ENCODE measurements at places on chromosomes 7 and 10.

DNA sequence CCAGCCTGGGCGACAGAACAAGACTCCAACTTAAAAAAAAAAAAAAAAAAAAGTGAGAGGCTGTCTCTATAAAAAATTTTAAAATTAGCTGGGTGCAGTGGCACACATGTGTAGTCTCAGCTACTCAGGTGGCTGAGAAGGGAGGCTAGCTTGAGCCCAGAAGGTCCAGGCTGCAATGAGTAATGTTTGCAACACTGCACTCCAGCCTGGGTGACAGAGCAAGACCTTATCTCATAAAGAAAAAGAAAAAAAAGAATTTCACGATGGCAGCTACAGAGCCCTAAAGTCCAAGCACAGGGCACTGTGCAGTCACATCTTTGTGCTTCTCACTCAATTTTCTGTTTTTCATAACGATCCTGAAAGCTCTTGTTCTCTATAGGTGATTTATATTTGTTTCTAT is 209.5 kb upstream of the KCTD7 start:
- no peaks in the 10 kb centered on the region for H3K36me3 ChIP-seq
- no peak overlapping the region for H3K4me3 ChIP-seq
- no peaks in the 10 kb centered on the region for H3K4me1 ChIP-seq
- no peaks in the 10 kb centered on the region for H3K27me3 ChIP-seq
- no peak for DNase-seq
- no peak overlapping the region for H3K27ac ChIP-seq

GRCh38 chr10:113436851-113437250 is 116.0 kb upstream of the HABP2 start:
- H3K36me3 ChIP-seq: no peaks in the 10 kb centered on the region
- no peak for DNase-seq
- no peaks in the 10 kb centered on the region for H3K27me3 ChIP-seq
- no peaks in the 10 kb centered on the region for H3K4me1 ChIP-seq

DNA sequence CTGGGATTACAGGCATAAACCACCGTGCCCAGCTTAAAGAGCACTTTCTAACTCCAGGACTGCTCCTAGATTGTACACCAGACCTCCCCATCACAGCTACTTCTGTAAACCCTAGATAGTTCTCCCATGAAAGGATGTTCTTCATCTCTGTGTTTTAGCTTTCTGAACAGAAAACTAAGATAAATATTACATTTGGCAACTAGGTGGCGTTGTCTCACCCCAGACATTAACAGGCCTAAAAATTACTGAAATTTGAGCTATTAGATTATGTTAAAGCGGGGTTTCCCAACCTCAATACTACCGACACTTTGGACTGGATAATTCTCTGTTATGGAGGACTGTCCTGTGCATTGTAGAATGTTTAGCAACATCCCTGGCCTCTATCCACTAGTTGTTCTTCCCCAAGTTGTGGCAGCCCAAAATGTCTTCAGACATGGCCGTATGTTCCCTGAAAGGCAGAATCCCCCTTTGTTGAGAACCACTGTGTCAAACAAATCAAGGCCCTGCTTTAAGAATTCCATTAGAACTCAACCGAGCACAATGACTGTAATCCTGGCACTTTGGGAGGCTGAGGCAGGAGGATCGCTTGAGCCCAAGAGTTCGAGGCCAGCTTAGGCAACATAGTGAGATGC is 19.1 kb downstream of the ATOH7 start:
- H3K27me3 ChIP-seq: no peaks in the 10 kb centered on the region
- H3K36me3 ChIP-seq: no peaks in the 10 kb centered on the region
- no peak for DNase-seq
- no peak overlapping the region for H3K27ac ChIP-seq
- no peaks in the 10 kb centered on the region for H3K4me1 ChIP-seq

GRCh38 chr10:10418387-10418786 is 599.3 kb upstream of the CELF2 start:
- no peak overlapping the region for H3K4me3 ChIP-seq
- no peak for DNase-seq
- no peak overlapping the region for H3K27ac ChIP-seq
- H3K27me3 ChIP-seq: no peaks in the 10 kb centered on the region

- H3K4me1 ChIP-seq: no peaks in the 10 kb centered on the region
- H3K27ac ChIP-seq: no peak overlapping the region
- H3K27me3 ChIP-seq: no peaks in the 10 kb centered on the region
- no peaks in the 10 kb centered on the region for H3K36me3 ChIP-seq
These were observed 40.7 kb downstream of the ARL4A start for GRCh38 chr7:12728192-12728538.

DNA sequence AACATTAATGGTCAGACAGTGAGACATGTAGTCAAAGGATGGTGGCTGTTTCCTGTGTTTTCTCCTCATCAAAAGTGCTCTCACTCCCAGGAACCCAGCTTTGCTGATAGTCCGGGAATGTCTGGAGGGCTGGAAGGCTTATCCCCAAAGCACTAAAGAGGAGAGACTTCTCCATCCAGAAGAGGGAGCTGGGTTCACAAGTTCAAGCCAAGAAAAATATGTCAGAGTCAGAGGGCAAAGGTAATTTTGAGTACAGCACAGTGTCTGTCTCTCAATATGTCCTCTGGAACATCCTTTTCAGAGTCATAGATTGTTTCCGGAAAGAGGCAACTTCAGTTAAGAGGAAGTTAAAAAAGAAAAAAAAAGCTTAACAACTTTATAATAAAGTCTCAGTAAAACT is 281.5 kb upstream of the PHYHIPL start:
- no peaks in the 10 kb centered on the region for H3K4me1 ChIP-seq
- H3K4me3 ChIP-seq: no peak overlapping the region
- H3K27ac ChIP-seq: no peak overlapping the region
- H3K36me3 ChIP-seq: no peaks in the 10 kb centered on the region

GRCh38 chr10:33478089-33478674 is 143.7 kb upstream of the NRP1 start:
- H3K36me3 ChIP-seq: no peaks in the 10 kb centered on the region
- no peaks in the 10 kb centered on the region for H3K27me3 ChIP-seq
- H3K4me3 ChIP-seq: no peak overlapping the region
- no peak for DNase-seq

GRCh38 chr7:22841954-22842353 is 19.3 kb upstream of the TOMM7 start:
- peak; percentile 50 for DNase-seq
- no peaks in the 10 kb centered on the region for H3K36me3 ChIP-seq
- H3K27me3 ChIP-seq: no peaks in the 10 kb centered on the region
- no peak overlapping the region for H3K4me3 ChIP-seq

- no peak overlapping the region for H3K4me3 ChIP-seq
- no peak overlapping the region for H3K27ac ChIP-seq
- no peaks in the 10 kb centered on the region for H3K4me1 ChIP-seq
- no peak for DNase-seq
These were observed 5.5 kb upstream of the MGAM start for GRCh38 chr7:141990011-141990725.

DNA sequence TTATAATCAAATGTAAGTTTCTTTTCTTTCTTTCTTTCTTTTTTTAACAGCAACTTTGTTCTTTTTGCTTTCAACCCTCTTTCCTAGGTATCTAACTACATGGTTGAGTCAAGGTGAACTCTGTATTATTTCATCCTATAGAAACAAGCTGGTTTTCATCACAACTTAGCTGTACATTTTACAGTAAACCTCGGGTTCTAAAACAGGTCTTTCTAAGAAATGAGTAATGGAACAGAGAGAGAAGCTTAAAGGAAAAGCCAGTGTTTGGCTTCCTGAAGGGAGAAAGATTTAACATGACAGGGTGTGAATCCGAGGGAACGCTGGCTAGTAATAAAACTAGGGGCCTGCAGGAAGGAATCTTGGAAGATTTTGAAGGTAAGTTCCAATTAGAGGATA is 143.4 kb upstream of the ITGB1 start:
- no peak overlapping the region for H3K27ac ChIP-seq
- H3K36me3 ChIP-seq: no peaks in the 10 kb centered on the region
- no peaks in the 10 kb centered on the region for H3K27me3 ChIP-seq
- no peak overlapping the region for H3K4me3 ChIP-seq
- H3K4me1 ChIP-seq: no peaks in the 10 kb centered on the region

DNA sequence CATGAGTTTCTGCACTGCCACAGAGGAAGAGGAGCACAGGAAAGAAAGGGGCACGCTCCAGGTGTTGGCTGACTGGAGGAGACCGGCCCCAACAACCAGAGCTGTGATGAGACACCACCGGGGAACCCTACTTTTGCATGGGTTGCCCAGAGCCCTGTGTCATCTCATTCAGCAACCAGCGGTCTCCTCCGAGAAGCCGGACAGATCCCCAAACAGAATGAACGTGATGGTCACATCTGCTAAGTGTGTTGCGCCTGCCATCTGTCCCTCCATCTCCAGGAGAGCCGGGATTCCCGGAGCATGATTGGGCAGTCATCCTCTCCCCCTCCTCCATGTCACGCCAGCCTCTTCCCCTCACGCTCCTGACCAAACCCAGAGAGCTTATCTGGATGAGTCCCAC is 22.9 kb downstream of the PARP12 start:
- no peaks in the 10 kb centered on the region for H3K4me1 ChIP-seq
- H3K4me3 ChIP-seq: no peak overlapping the region

DNA sequence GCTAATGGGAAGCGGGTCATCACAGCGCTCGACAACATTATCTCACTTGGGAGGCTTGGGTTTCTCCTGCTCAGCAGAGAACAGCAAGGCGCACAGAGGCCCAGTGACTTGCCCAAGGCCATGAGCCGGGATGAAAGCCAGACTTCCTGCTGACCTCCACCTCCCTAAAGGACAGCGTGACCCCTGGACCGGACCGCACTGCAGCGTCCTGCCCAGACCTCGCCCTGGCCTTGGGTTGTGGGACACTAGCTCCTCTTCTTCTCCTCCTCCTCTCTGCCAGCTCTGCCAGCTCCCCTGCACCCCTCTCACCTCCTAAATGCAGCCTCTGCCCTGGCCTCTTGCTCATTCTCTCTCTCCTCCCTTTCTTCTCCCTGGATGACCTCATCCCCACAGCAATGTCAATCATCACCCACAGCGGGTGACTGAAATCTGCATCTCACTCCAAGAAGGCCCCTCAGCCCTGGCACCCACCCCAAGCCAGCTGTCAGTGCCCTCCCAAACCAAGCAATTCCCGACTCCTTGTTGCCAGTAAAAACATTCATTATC is 19.4 kb downstream of the SPOCK2 start:
- no peaks in the 10 kb centered on the region for H3K36me3 ChIP-seq
- no peak overlapping the region for H3K27ac ChIP-seq
- H3K4me3 ChIP-seq: no peak overlapping the region
- DNase-seq: no peak
- no peaks in the 10 kb centered on the region for H3K4me1 ChIP-seq

DNA sequence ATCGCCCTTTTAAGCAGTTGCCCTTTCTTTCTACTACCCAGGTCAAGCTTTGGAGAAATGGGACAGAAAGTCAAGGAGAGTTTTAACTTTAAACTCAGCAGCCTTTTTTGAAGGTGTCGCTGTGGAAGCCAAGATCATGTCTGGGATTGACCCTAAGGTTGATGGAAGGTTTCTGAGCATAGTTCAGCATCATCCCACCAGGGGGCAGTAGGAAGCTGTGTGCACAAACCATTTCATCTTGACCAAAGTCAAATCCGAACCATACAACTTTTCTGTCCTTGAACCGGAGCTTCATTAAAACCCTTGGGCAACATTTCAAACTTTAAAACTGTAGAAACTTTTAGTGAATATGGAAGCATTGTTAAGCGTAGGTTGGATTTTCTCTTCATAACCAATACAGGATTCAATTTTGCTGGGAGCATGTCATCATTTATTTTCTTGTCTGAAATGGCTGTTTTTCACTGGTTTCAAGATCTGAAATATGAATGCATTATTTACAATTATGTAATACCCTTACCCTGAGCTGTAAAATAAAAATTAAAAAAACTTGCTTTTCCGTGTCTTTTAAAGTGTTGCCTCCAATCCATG is 214.4 kb upstream of the KIAA1217 start:
- no peaks in the 10 kb centered on the region for H3K4me1 ChIP-seq
- H3K27me3 ChIP-seq: no peaks in the 10 kb centered on the region
- no peak overlapping the region for H3K27ac ChIP-seq
- no peaks in the 10 kb centered on the region for H3K36me3 ChIP-seq
- peak; percentile 55 for DNase-seq

GRCh38 chr7:92768501-92769393 is 67.6 kb downstream of the CDK6 start:
- no peak overlapping the region for H3K4me3 ChIP-seq
- no peak for DNase-seq
- H3K27me3 ChIP-seq: no peaks in the 10 kb centered on the region
- no peak overlapping the region for H3K27ac ChIP-seq
- no peaks in the 10 kb centered on the region for H3K4me1 ChIP-seq

- H3K27me3 ChIP-seq: no peaks in the 10 kb centered on the region
- H3K4me3 ChIP-seq: no peak overlapping the region
- no peak for DNase-seq
- H3K4me1 ChIP-seq: no peaks in the 10 kb centered on the region
- no peak overlapping the region for H3K27ac ChIP-seq
- H3K36me3 ChIP-seq: no peaks in the 10 kb centered on the region
These were observed 34.3 kb downstream of the NPY start for GRCh38 chr7:24318326-24318725.

GRCh38 chr7:115775981-115776380 is 254.6 kb downstream of the TFEC start:
- H3K4me3 ChIP-seq: no peak overlapping the region
- no peaks in the 10 kb centered on the region for H3K36me3 ChIP-seq
- H3K4me1 ChIP-seq: no peaks in the 10 kb centered on the region
- no peaks in the 10 kb centered on the region for H3K27me3 ChIP-seq
- H3K27ac ChIP-seq: no peak overlapping the region
- DNase-seq: no peak

- no peak overlapping the region for H3K27ac ChIP-seq
- H3K27me3 ChIP-seq: no peaks in the 10 kb centered on the region
- no peaks in the 10 kb centered on the region for H3K4me1 ChIP-seq
- DNase-seq: no peak
- H3K4me3 ChIP-seq: no peak overlapping the region
- H3K36me3 ChIP-seq: no peaks in the 10 kb centered on the region
These were observed 70.0 kb downstream of the SEMA3C start for GRCh38 chr7:80848841-80849240.

DNA sequence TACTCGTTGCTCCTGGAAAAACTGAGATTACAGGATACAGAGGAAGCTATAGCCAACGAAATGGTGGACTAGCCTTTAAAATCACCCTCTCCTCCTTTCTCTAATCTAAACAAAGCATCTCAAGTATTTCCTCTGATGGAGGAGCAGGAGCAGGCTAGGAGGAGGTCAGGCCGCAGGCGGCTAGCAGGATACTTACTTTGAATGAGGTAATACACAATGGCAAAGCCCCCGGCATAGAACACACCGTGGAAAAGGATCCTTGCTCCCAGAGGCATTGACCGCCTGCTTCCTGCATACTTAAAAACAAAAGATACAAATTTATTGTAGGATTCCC is 64.4 kb downstream of the STK17A start:
- DNase-seq: no peak
- H3K4me1 ChIP-seq: peaks cover 10% of the 10 kb centered on the region
- no peaks in the 10 kb centered on the region for H3K27me3 ChIP-seq
- H3K4me3 ChIP-seq: no peak overlapping the region
- no peaks in the 10 kb centered on the region for H3K36me3 ChIP-seq
- H3K27ac ChIP-seq: peak overlapping the region; percentile 90

All from breast epithelium (tissue), 4 donors.